ENCODE measurements at places on chromosomes 12 and 14.

- no peak for DNase-seq
Observed at GRCh38 chr12:32181498-32182175, 75.0 kb downstream of the BICD1 start.

DNA sequence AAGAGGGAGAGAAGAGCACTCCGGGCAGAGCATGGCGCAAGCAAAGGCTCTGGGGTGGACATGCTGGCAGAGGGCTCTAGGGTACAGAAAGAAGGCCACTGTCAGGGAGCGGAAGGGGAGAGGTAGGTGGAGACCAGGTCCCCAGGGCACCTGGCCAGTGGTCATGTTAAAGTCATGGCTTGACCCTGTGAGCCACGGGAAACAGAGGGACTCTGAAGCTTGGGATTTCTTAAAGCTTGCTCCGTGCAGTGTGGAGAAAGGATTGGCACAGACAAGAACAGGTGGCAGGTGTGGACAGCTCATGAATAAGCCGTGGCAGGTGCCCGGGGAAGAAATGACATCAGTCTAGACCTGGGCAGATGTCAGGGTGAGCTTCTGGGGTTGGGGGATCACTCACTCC, 413.8 kb downstream of the BCL11B start:
- no peak for DNase-seq

DNA sequence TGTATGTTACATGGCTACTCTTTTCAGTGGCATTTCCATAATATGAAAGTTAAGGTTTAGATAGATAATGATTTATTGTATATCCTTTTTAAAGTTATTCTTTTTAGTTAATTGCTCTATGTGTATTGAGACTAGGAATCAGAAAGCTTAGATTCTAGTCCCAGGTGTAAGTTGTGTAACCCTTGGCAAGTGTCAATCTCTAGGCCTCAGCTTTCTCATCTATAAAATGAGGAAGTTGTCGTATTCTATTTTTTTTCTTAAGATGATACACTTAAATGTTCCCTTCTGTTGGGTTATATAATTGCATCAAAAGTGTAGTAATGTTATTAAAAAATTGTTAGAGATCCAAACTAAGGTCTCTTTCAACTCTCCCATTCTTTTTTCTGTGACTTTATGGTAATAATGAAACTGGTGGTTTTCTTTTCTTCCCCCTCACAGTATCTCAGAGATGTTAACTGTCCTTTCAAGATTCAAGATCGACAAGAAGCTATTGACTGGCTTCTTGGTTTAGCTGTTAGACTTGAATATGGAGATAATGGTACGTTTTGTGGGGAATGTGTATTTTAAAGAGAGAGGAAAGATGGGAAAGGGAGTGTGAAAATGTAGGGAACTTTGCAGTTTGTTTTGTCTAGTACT, 4.1 kb downstream of the RTRAF start:
- DNase-seq, result no peak

GRCh38 chr12:40583743-40584142, 108.5 kb upstream of the CNTN1 start:
- DNase-seq, result no peak

DNA sequence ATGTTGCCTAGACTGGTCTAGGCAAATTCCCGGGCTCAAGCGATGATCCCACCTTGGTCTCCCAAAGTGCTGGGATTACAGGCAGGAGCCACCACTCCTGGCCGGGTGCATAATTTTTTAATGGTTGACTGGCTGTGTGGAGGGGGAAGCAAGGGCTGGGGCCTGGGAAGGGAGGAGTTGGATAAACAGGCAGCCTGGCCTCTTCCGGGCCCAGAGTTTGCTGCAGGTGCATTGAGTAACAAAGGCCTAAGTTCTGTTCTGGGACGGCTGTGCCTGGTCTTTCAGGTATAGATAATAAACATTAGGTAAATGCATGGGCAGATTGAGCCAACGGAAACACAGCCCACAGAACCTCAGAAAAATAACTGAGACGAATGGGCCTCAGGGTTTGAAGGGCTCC, 191.3 kb upstream of the TBX3 start:
- DNase-seq, result no peak

GRCh38 chr12:128483526-128484255, 216.7 kb downstream of the TMEM132C start:
- DNase-seq, result no peak

DNA sequence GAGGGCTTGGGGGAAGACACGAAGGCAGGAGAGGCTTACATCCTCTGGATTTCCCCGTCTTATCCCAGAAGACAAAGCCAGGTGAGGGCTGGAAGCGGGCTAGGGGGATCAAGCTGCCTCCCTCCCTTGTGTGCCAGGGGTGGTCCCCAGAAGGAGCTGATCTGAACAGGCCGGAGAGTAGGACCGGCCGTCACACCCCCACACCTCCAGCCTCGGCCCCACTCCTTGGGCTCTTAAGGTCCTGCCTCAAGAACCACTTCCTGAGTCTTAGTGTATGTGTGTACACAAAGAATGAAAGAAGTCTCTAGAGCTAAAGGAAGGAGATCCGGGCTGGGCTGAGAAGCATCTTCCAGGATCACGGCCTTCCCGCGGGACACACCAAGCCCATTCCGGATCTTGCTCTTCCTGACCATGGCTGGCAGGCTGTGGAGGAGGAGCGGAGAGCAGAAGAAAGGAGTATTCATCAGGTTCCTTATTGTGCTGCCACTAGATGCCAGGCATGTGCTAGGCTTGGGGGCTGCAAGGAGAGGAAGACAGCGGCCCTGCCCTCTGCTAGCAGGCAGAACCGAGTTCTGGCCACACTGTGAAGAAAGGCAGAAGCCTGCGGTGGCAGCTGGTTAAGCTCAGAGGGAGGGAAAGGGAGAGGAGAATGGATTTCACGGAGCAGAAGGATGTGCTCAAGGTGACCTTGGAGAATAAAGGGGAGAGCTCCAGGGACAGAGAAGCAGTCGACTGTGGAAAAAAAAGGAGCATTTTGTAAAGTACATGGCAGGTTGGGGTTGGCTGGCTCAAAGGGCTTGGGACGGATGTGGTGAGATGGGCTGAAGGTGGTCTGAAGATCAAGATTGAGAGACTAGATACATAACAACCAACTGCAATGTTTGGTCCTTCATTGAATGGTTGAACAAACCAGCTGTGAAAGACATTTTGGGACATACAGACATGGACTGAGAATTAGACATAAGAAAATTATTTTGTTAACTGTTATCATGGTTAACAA, 1.3 kb upstream of the CD63 start:
- DNase-seq, result peak; percentile 40

GRCh38 chr14:49879646-49880204, 13.2 kb upstream of the ARF6 start:
- peak; percentile 51 for DNase-seq

- DNase-seq, result no peak
Observed at GRCh38 chr12:123801573-123802178, 39.6 kb downstream of the DNAH10 start.

- no peak for DNase-seq
Observed at GRCh38 chr14:70281939-70282338, 77.5 kb downstream of the COX16 start.

- DNase-seq, result no peak
Observed at GRCh38 chr14:72599579-72600470, 294.1 kb downstream of the DPF3 start.

GRCh38 chr12:115313929-115314328, 630.0 kb upstream of the TBX3 start:
- no peak for DNase-seq

GRCh38 chr14:99035712-99036610, 236.0 kb downstream of the BCL11B start:
- no peak for DNase-seq

- no peak for DNase-seq
Observed at GRCh38 chr12:66716522-66716921, 37.6 kb upstream of the GRIP1 start.

- no peak for DNase-seq
Observed at GRCh38 chr14:64800000-64800399, 79.7 kb downstream of the SPTB start.

DNA sequence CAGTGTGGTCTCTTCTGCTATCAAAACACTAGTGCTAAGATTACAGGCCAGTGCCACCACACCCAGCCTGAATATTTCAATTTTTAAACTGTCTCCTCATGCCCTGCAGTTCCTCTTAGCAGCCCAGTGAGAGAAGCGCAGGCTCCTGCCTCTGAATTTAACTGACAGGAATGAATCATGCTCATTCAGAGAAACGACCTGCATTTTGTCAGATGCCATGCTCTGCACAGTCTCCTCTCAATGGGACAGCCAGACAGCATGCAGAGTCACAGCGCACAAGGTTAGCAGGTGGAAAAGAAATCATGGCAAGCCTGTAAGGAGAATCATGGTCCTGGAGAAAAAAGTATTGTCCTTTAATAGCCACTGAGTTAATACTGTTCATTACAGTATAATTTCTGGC, 691.0 kb upstream of the SEL1L start:
- no peak for DNase-seq

DNA sequence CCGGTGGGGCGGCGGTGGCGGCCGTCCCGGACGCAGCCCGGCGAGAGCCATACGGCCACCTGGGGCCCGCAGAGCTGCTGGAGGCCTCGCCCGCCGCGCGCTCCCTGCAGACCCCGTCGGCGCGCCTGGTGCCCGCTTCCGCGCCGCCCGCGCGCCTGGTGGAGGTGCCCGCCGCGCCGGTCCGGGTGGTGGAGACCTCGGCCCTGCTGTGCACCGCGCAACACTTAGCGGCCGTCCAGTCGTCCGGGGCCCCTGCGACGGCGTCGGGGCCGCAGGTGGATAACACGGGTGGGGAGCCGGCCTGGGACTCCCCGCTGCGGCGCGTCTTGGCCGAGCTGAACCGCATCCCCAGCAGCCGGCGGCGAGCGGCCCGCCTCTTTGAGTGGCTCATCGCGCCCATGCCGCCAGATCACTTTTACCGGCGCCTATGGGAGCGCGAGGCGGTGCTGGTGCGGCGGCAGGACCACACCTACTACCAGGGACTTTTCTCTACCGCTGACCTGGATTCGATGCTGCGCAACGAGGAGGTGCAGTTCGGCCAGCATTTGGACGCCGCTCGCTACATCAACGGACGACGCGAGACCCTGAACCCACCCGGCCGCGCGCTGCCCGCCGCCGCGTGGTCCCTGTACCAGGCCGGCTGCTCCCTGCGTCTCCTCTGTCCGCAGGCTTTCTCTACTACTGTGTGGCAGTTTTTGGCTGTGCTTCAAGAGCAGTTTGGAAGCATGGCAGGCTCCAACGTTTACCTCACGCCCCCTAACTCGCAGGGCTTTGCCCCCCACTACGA, 716 bp downstream of the RIOX1 start:
- DNase-seq, result peak; percentile 76

DNA sequence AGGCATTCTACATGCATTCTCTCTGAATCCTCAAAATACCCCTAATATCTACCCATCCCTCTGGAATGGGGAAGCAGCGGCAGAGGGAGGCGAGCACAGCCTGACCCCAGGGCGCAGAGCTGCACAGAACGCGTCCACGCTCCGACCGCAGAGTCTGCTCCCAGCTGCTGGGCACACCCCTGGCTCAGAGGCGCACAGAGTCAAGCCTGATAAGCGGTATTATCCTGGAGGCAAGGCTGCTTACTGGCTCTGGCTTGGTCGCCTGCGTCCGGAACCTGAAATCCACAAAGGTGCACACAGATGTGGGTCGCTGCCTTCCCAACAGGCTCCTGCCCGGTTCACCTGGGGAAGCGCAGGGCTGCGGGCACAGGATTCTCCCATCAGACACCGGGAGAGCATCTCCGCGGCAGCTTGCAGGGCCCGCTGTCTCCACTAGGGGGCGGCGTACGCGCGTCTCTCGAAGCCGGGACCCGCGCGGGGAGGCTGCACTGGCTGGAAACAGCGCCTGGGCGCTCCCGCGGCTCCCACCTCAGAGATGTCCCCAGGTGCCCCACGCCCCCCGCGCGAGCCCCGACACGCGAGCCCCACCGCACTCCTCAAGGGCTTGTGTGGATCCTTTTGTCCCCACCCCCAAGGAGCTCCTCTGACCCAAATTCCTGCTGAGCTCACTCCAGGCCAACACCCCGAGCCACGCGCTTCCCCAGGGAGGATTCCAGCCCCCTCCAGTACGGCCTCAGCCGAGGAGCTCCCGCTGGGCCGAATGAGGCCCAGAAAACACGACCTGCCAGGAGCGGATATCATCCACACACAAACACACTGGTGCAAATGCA, 120.1 kb upstream of the FZD10 start:
- peak; percentile 45 for DNase-seq

DNA sequence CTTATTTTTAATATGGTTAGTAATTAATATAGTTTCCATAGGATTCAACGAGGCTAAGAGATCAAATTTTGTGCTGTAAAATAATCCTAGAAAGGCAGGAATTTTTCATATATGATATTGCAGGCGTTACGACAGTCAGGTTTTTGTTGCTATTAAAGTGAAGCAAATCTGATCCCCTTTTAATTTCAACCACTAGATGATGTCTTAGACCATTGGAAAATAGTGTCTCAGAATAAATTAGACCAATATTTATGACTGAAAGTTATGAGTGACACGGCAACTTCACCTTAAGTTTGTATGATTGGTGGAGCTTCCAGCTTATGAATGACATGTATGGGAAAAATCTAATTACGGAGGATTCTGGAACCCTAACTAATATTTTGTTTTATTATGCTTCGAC, 2.5 kb downstream of the TPH2 start:
- DNase-seq, result no peak

GRCh38 chr12:2013527-2014223, 9.4 kb upstream of the DCP1B start:
- no peak for DNase-seq

GRCh38 chr14:91058042-91058581, 2.3 kb downstream of the RPS6KA5 start:
- no peak for DNase-seq

- DNase-seq, result no peak
Observed at GRCh38 chr14:59239022-59239421, 50.6 kb downstream of the DAAM1 start.

DNA sequence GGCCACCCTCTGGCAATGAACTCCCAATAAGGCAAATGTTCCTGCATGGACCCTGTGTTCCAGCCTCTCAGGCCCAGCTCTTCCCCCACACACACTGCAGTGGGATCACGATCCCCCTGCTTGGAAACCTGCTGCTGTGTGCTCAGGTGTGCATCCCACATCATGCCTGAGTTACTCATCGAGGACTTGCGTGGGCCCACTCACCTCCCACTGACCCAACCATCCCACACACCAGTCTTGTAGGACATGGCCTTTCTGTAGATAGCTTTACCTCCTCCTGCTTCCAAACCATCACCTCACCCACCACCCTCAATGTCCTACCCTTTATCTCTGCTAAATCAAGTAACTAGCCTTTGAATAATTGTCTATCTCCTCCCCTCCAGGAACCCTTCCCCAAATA, 24.6 kb downstream of the NPC2 start:
- DNase-seq, result no peak

DNA sequence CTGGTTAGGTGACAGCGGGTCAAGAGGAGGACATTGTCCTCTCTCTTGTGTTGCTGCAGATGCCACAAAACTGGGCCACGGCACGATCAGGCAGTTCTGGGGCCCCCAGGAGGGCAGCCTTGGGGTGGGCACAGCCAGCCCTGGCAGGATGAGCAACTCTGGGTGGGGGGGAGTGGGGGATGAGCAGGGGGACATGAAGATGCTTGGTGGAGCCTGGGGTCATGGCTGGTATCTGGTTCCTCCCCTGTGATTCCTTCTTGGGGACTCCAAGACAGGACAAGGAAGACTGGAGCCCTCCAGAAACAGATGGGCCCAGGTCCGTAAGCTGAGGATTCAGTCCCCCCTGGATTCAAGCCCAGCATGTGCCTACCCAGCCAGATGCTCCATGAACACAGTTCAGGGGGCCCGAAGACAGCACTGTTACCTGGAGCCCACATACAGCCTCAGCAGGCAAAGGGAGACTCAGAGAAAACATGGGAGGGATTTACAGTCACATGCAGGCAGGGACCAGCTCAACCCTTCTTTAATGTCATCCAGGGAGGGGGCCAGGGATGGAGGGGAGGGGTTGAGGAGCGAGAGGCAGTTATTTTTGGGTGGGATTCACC, 10.4 kb downstream of the SERPINA1 start:
- DNase-seq, result no peak

- peak; percentile 66 for DNase-seq
Observed at GRCh38 chr14:61281186-61281947, at the start of gene TMEM30B. Gene TMEM30B, minus strand, starts transcription at chr14:61281338. Its CDS starts 191 bp downstream, at chr14:61281147.

Measured in activated T-cell treated with anti-CD3 and anti-CD28 coated beads, Interleukin-2, amount 50 U/mL, for 1 hour (primary cell).